ENCODE measurements at places on chromosomes 5 and 9.

DNA sequence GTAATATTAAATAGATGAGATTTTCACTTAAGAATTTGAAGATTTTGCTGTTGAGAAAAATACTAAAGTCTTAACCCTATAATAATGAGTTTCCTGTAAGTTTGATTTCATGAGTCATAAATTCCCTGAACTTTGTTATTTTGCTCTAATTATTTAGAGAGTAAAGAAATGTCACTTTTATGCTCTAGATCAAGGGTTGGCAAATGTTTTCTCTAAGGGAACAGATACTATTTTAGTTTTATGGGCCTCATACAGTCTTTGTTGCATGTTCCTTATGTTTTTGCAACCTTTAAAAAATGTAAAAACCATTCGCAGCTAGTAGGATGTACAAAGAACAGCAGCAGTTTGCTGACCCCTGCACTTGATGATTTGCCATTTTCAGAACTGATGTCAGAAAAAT lies 480 bp upstream of the TXNDC8 start:
- no peak for DNase-seq

DNA sequence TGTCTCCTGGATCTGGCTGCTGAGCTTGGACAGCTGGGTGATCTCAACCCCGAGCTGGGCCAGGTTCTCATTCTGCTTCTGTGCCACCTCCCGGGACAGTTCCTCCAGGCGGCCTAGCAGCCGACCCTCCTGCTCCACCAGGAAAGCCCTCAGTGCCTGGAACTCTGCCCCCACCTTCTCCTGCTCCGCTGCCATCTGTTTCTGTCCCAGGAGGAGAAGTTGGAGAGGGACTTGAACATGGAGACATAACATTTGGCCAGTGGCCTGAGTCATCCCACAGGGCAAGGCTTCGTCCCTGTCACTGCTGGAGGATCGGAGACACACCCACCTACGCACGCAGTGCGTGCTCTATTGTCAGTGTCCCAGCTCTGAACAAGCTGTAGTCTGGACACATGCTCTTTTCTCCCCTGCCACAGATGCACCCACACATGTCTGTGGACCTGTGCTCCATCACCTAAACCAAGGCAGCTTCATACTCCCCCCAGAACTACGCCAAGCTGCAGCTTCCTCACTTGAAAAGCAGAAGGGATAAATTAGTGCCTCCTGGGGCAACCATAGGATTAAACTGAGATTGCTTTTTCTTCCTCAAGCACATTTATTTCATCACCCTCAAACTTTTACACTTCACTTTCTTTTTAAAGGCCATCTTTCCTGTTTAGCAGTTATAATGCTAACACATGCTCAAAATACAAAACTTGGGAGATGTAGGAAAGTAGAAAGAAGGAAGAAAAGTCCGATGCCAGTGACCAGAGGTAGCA lies 4.9 kb downstream of the TRIM7 start:
- no peak for DNase-seq

GRCh38 chr5:43773478-43773844 lies 170.5 kb downstream of the NNT start:
- DNase-seq, result peak; percentile 58

- no peak for DNase-seq
These were observed 12.3 kb upstream of the FCHSD1 start for GRCh38 chr5:141663506-141663905.

DNA sequence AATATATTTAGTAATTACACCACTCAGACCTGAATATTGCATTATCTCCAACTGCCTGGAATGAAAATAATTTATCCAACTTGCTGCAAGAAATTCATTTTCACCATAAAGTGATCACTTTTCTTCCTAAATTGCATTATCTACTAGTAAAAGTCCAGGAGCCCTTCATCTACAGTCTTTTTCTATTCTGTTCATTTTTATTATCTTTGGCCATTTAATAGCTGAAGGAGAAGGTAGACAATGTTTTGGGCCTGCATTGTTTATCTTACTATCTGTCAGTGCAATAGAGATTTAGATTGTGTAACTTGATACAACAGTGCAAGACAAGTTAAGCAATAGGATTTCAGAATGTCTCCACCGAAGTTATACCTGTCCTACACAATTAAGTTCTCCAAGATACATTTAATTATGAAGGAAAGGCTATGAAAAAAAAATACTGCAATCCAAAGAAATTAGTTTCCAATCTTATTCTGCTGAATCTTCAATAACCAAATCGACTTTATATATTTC lies 1339.7 kb upstream of the CDH6 start:
- no peak for DNase-seq

GRCh38 chr9:112348257-112349007 lies 15.0 kb upstream of the PTBP3 start:
- no peak for DNase-seq

DNA sequence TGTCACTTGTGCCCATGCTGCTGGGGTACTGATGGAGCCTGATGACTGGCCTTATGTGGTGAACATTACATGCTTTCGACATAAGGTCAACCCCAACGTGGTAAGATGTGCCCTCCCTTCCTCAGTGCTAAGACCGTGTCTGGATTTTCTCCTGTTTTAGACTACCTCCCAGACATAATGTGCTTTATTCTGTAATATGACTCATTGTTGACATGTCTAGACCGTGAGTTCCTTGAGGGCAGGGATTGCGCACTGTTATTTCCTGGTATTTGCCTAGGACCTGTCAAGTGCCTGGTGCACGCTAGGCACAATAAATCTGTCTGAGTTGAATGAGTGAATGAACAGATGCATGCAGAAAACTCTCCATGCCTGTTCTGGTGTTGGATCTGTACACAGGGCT lies 346.0 kb downstream of the KDM4C start:
- no peak for DNase-seq

DNA sequence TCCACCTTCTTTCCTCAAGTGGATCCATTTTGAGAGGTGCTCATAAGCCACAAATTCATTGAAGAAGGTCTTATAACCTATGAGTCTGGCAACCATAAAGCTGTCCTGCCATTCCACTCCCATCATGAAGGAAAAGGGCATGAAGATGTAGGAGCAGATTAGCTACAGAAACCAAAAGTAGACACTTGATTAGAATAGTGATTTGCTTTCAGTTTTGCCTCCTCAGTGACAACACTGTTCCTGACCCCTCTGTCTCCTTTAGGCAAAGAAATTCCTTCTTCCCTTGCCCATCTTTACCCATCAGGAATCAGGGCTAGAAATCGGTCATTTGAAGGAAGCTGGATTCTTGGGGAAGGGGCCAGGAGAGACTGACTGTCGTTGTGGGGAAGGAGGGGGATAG lies 55.2 kb downstream of the SLC28A3 start:
- no peak for DNase-seq

- no peak for DNase-seq
These were observed 110.9 kb downstream of the NXNL2 start for GRCh38 chr9:88645879-88646199.

DNA sequence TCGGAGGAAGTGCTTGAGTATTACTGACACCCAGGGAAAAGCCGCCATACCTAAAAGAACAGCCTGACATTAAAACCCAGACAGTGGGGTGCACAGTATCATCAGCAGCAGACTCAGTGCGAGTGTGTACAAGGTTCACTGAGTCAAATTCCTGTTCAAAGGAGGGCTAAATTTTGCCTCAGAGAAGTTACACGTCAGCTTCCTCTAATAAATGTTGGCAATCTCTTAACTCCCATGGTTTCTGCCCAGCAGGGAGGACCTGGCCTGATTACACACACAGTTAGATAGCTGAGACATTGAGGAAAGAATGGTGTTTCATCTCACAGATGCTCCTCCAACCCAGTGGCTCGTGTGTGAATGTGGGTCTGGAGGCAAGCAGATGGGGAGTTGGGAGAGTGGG lies 38.2 kb downstream of the NIPSNAP3B start:
- DNase-seq, result no peak
